NCI-H187 treated with DMSO at 0.1 percent for 48 hours (cell line): ENCODE measurements at places on chromosomes 3 and 15.

DNA sequence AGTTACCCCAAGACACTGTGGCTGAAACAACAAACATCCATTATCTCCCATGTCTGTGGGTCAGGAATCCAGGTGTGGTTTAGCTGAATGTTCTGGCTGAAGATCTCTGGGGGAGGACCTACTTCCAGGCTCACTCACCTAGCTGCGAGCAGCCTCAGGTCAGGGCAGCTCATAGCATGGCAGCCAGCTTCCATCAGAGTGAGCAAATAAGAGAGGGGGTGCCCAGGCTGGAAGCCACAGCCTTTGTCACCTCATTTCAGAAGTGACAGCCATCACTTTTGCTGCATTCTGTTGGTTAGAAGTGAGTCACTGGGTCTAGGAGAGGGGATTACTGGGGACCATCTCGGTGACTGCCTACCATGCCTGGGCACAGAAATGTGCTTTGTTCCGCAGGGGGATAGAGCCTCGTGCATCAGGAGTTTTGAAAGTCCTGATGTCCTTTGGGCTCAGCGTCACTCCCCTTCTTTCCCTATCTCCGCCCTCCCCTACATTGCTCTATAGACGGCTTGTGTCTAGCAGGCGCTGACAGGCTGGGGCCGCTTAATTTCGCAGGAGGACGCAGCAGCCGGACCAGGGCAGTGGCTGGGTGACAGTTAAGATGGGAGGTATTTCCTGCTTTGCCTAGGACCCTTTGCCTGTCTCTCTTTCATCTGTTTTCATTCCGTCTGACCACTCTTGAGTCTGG lies 25.4 kb downstream of the TGM4 start:
- no peak for DNase-seq

GRCh38 chr15:78565097-78565950 lies at the start of gene CHRNA5:
Gene CHRNA5, plus strand, starts transcription at chr15:78565520. Its CDS starts 200 bp downstream, at chr15:78565720.
- peak; percentile 79 for DNase-seq

- no peak for DNase-seq
Observed at GRCh38 chr15:76648732-76649444, 256.3 kb downstream of the SCAPER start.

- DNase-seq = no peak
Observed at GRCh38 chr15:50676799-50677483, 9.7 kb downstream of the TRPM7 start.

DNA sequence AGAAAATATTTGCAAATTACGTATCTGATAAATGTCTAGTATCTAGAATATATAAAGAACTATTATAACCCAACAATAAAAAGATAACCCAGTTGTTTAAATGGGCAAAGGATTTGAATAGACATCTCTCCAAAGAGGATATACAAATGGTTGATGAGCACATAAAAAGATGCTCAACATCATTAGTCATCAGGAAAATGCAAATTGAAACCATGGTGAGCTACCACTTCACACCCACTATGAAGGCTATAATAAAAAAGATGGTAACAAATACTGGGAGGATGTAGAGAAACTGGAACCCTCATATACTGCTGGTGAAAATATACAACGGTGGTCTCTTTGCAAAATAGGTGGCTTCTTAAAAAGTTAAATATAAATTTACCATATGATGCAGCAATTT lies 28.0 kb downstream of the RAD51 start:
- DNase-seq = no peak

DNA sequence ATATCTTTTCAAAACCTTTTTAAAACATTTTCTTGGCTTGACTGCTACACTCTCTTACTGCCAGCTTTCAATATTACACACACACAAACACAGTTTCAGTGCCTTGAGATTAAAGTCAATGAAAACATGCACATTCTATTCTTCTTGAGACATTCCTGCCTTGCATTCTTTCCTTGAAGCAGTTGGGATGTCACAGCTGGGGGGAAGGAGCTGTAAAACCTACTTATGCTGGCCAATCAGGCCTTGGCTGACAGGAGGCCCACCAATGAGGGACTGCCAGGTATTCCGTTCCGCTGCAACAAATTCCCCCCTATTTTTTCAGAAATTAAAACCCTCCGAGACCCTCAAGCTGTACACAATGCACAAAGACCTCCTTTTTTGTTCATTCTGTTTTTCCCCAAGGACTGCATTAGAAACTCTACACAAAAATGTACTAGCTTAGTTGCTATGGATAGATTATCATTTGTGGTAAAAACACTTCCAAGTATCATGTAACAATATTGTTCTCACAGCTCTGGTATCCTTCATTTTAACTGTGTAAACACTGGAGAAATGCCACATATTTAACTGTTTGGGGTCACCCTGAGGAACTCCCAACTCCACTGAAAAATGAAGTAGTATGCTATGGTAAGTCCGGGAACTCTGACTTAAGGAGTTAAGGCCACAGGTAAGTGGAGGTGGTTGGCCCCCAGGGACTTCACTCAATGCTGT lies 18.5 kb downstream of the FSTL1 start:
- no peak for DNase-seq

DNA sequence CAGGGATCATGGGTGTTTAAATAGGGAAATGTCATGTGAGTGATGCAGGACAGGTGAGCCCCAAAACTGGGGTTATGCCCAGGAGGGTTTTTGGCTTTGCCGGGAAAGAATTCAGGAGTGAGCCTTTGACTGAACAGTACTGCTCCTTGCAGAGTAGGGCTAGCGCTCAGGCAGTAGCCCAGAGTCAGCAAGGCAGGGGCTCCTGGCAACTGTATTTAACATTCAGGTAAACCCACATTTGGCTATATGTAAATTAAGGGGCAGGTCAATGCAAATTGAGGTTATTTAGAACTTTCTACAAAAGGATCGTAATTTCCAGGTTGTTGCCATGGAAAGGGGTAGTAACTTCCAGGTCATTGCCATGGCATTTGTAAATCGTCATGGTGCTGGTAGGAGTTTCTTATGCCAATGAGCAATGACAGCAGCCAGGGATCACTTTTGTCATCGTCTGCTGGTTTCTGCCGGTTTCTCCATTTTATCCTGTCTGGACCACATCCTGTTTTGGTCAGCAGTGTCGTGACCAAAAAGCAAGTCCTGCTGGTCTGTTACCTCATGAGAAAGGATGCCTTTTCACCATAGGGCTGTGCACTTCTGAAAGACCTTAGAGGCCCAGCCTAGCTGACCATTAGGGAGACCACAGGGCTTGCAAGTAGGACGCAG lies 24.3 kb downstream of the MTHFS start:
- no peak for DNase-seq
